Stimulated activated CD8-positive, alpha-beta memory T cell treated with anti-CD3 and anti-CD28 coated beads, Interleukin-2, amount 100 ng/mL, for 48 hours (primary cell): ENCODE measurements at places on chromosomes 1 and 21.

DNA sequence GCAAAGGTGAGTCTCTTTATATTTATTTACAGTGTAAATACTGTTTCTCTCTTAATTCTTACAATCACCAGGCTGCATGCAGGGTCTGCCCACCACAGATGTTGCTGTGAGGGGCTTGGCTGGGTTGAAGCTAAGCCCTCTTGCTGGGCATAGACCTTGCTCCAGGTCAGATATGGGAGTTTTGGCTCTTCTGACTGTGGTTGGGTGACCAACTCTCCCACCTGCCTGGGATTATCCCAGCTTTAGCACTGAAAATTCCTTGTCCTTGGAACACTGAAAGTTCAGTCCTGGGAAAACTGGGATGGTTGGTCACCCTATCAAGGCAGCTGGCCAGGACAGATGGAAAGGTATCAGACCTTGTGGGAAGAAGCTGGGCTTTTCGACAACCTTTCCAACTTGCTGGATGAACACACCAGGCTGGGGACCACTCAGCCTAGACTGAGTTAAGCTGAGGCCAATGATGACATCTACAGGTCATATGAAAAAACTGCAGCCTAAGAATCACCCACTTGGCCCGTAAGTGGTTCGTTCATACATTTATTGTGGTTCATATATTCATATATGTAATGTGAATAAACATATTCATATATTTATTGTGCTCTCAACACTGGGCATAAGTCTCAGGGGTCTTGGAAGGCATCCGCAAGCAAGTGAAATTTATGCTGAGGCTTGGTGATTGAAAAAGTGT is 26.6 kb upstream of the HPDL start:
- no peak for DNase-seq

DNA sequence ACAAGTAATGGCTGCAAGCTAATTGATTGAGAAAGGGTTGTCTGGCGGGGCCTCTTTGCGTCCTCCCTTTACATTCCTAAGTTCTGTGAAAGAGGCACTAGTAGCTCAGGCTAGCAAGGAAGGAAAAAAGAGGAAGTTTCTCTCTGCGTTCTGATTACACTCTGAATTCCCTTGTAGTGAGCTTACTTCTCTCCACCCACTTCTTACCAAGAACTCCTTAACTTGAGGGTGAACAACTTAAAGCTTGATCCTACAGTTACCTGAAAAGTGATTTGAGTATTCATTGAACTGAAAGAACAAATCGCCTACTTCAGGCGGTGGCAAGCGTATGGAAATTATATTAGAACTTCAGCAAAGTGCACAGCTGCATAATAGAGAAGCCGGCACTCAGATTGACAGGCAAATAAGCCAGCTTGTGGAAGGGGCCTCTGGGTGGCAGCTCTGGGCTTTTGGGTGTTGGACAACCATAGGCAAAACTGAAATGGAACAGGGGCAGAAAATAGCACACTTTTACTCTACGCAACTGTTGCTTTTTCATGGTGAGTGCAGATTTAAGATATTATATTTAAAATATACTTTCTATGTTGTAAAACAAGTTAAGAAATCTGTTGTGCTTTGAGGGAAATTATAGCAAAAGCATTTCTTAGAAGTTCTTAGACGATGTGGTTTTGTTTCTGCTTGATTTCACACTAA is 464.5 kb downstream of the USP25 start:
- no peak for DNase-seq

DNA sequence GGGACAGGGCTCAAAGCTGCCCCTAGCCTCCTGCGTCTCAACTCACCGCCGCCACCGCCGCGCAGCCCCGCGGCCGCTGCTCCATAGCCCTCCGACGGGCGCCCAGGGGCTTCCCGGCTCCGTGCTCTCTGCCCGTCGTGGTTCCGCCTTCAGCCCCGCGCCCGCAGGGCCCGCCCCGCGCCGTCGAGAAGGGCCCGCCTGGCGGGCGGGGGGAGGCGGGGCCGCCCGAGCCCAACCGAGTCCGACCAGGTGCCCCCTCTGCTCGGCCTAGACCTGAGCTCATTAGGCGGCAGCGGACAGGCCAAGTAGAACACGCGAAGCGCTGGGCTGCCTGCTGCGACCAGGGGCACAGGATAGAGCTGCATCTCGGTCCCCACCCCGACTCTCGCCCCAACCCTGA is at the start of gene TNFRSF25:
Gene TNFRSF25 (minus strand): TSS at position 151 of the 400 bp plus-strand sequence. CDS start 66 bp downstream, at position 85.
- no peak for DNase-seq

- DNase-seq, result no peak
Measured at GRCh38 chr1:162671664-162672410, 39.6 kb downstream of the DDR2 start.

- no peak for DNase-seq
Measured at GRCh38 chr1:27163093-27163492, 8.2 kb upstream of the SLC9A1 start.

DNA sequence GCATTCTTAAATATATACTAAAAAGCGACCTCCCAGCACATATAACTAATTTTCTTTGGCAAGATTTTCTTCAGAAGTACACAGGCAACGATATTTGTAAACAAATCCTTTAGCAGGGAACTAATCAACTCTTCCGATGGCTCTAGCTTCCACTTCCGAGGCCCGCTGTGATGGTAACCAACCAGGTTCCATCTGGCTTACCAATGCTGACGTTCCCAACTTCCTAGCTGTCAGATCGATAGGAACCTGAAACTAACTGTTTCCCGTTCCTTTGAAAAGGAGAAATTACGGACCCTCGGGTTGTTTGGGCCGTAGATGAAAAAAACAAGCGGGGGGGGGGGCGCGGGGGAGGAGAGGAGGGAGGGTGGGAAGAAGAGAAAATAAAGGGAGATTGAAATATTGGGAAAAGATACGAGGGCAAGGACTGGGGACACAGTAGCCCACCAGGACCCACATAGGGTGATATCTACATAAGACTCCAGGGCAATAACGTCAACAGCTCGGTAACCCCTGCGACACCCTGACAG is 513 bp downstream of the GTF2B start:
- DNase-seq, result no peak

GRCh38 chr1:4585216-4585615 is 69.2 kb upstream of the AJAP1 start:
- DNase-seq, result peak; percentile 49

GRCh38 chr1:8266436-8267165 is 51.3 kb upstream of the SLC45A1 start:
- no peak for DNase-seq
